Astrocyte of the hippocampus (primary cell): ENCODE measurements at places on chromosomes 16 and 17.
A peak's percentile ranks its signal among the peaks of the same experiment; 100 is the strongest.

DNA sequence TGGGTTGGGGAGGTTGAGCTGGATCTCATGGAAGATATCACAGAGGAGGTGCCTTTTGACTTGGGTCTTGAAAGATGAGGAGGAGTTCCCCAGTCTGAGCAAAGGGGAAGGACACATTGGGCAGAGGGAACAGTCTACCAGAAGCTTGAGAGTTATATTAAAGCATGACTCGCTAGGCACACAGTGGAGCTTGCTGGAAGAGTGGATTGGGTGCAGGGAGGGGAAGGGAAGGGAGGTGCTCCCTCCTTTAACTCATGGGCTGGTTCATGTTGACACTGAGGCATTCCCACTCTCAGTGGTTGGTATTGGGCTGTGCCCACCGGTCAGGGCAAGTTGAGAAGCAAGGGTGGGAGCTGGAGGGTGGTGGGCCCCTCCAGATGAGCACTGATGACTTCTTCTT, 5.9 kb downstream of the TMEM98 start:
- DNase-seq, result no peak

GRCh38 chr16:27106305-27106704, 39.6 kb downstream of the C16orf82 start:
- no peak for DNase-seq

DNA sequence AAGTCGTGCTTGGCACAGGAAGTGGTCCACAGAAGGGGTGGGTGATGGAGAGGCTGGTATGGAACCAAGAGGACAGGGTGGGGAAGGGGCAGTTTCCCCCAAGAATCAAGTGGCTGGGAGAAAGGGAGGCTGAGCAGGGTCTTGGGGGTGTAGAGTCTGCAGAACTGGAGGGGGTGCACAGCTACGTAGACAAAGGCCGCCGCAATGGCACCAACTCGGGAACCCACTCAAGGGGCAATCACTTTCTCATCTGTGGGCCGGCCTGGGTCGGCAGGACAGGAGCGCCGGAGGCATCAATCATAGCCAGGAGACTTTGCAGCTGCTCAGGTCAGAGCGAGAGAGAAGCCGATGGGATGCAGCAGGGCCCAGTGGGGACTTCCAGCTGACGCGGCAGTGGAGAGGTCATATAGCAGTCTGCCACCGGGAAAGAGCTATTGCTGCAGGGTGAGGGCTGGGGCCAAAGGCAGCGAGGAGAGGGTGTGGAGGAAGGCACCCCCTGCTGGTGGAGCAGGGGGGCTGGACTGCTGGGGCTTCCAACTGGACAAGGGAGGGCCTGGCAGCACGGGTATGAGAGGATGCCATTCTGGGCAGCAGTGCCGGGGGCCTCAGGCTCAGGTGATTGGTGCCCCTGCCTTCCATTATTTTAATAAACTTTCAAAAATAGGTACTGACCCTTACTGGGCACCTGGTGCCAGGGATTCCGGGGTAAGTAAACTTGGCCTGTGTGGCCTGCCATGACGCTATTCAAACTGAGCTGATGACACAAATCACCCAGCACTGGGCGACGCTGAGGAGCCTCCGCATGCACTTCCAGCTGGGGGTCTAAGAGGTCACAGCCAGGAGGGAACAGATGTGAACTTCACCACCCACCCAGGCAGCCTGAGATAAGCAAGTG, 52.5 kb upstream of the MTSS2 start:
- peak; percentile 75 for DNase-seq

DNA sequence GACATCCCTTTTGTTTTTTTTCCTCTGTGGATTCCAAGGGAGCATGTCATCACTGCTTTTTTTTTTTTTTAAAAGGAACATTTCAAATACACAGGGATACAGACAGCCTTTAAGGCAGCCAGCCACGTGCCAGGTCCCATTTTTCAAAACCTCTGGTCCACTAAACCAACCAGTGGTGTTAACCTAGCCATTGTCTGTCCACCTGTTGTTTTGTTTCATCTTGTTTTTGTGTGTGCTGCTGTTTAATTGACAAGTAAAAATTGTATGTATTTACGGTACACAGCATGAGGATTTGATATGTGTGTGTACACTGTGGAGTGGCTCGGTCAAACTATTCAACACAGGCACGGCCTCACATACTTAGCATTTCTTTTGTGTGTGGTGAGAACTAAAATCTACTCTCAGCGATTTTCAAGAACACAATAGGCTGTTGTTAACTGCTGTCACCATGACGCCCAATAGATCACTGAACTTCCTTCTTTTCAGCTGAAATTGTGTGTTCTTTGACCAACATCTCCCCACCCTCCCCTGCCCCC, 19.2 kb downstream of the TMEM114 start:
- peak; percentile 77 for DNase-seq

DNA sequence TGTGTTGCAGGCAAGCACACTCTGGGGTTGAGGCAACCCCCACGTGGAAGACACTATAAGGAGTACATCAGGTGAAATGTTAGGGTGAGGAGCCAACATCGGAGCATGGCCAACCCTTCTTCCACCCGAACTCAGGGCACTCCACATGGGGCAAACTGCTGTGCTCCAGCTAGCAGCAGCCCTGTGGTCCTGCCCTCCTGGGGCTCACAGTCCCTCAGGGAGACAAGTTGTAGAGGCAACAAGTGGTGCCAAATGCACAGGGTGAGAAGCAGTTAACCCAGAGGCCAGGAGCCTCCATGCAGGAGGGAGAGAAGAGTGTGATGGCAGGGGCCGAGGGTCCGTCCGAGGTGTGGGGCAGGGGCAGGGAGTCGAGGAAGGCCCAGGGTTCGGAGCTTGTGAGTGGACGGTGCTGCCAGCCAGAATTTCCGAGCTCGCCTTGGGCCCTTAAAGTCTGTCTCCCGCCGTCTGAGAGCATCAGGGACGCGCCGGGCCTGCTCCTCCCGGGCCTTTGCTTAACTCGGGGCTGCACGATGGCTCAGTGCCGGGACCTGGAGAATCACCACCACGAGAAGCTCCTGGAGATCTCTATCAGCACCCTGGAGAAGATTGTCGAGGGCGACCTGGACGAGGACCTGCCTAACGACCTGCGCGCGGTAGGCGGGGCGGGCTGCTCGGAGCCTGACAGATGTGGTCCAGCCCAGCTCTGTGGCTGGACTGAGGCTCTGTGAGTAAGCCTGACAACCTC, 32.3 kb downstream of the ATPAF2 start:
- DNase-seq, result no peak

DNA sequence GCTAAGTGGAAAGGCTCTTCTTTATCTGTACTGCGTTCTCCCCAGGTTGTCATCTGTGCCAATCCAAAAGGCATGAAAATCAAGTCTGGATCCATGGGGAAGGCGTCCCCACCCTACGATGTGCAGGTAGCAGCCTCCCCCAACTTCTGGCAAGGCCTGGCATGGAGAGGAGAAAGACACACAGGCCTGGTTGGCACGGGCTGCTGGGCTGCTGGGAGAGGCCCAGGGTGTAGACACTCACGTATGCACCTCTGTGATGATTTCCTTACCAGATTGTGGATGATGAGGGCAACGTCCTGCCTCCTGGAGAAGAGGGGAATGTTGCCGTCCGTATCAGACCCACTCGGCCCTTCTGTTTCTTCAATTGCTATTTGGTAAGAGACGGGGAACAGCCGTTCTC, 20.4 kb upstream of the ACSM2A start:
- no peak for DNase-seq

- DNase-seq, result no peak
Measured at GRCh38 chr17:4059656-4060055, 83.2 kb downstream of the ZZEF1 start.

- no peak for DNase-seq
Measured at GRCh38 chr17:44311562-44312181, 3.3 kb downstream of the RUNDC3A start.

GRCh38 chr17:17425005-17425404, 51.8 kb upstream of the MED9 start:
- DNase-seq, result no peak

DNA sequence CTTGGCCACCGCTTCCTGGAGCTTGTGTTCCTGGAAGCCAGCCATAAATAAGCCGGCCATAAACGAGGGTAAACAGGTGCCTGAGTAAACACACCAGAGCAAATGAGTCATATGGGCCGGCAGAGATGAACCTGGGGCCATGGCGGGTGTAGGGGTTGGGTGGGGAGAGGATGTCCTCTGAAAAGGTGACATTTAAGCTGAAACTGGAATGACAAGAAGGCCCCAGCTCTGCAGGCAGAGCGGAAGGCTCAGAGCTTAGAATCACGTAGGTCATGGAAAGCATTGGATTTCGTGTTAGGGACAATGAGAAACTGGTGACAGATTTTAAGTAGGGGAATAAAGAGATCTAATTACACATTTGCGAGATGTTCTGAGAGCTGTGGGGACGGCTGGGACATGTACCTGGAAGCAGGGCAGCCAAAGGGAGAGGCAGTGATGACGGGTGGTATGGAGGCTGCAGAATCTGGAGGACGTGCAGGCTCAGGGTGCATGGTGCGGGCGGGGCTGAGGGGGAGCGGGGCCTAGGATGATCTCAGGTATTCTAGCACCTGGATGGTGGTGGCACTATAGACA, 8.1 kb upstream of the DNASE1 start:
- peak; percentile 50 for DNase-seq

DNA sequence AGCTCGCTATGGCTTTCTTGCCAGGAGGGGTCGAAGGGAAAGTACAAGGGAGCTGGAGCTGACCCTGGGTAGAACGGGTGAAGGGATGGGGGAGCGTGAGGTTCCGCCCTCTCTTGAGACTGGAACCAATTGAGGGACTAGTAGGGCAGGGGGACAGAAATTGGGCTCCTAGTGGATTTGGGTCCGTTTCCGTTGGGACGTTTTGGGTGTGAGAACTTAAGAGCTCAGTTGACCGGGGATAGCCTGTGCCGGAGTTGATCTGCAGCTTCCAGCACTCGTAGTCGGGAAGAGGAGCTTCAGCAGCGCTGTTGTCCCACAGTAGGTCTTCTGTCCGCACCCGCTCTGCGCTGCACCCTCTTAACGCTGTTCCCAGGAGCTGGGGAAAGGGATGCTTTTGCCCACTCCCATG, 481 bp downstream of the CNTROB start:
- no peak for DNase-seq

DNA sequence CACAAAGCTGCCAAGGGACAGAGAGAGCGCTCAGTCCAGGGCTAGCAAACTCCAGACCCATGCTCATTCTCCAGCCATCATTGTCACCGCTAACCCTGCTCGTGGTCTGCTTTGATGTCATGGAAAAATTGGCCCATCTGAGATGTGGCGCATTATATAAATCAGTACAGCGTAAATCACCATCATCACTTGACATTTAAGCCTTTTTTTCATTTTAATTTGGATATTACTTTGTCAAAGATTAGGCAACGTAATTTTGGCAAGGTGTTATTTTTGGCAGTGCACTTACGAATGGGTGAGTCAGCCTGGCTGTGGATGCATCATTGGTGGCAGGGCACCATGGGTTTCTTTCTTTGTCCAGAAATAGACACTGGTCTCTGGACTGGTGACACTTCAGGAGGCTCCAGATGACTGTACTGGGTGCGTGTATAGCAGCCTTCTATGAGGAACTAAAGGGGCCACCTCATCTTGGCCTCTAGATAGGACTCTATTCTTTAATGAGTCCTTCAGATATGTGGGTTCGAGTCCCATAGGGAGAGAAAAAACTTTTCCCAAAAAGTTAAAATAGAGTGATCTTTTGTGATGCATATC, 166.3 kb downstream of the MSI2 start:
- DNase-seq, result peak; percentile 67

- DNase-seq, result peak; percentile 54
Measured at GRCh38 chr17:19338031-19338990, 24.2 kb downstream of the B9D1 start.

GRCh38 chr17:549177-550040, 165.2 kb downstream of the VPS53 start:
- DNase-seq, result peak; percentile 90

- DNase-seq, result no peak
Measured at GRCh38 chr17:66786107-66786506, 48.8 kb upstream of the CACNG5 start.

- no peak for DNase-seq
Measured at GRCh38 chr17:10394201-10394887, 21.5 kb upstream of the MYH13 start.

DNA sequence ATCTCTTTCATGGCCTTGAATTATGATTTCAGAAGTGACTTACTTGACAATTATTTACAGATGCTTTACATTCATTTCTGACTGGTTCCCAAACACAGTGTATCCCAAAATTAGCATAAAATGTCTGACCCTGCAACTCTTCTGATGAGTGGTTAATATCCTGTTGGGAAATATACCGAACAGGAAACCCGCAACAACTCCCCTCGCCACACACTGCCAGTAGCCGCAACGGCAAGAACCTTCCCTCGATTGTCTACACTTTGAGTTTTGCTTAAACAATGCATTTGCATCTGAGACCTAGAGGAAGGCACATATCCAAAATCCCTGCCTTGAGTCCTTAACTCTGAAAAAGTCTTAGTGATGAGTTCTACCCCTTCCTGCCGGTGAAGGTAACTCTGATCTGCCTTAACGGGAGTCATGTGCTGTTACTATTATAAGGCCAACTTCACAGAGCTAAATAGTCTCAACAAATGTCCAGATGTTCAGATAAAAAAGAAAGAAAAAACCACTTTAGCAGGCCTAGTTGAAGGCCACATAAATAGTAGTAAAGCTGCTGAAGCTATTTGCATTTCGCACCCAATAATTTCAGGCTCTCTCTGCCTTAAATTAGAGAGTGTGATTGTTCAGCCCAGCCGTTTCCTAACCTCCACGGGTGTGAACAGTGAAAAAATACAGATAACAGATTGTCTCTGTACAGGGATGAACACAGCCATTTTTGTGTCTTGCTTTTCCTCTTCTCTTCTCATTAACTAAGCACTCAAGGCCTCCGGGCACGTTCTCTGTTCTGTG, 321.1 kb downstream of the HS3ST3B1 start:
- no peak for DNase-seq

DNA sequence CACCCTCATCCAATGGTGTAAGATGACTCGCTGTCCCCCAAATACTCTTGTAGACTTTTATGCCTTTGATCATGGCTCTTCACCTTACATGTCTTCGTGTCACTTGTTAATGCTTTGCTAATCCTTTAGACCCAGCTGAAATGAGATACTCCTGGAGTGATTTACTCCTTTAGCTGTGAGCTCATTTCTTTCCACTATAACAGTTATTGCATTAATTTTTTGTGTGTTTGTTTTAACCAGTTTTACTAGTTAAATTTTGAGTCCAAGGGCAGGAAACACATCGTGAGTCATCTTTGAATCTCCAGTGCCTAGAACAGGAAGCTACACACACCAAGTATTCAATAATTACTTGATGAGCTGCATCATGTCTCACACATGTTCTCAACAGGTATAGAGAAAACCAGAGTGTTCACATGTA, 6.5 kb upstream of the CTCF start:
- no peak for DNase-seq

DNA sequence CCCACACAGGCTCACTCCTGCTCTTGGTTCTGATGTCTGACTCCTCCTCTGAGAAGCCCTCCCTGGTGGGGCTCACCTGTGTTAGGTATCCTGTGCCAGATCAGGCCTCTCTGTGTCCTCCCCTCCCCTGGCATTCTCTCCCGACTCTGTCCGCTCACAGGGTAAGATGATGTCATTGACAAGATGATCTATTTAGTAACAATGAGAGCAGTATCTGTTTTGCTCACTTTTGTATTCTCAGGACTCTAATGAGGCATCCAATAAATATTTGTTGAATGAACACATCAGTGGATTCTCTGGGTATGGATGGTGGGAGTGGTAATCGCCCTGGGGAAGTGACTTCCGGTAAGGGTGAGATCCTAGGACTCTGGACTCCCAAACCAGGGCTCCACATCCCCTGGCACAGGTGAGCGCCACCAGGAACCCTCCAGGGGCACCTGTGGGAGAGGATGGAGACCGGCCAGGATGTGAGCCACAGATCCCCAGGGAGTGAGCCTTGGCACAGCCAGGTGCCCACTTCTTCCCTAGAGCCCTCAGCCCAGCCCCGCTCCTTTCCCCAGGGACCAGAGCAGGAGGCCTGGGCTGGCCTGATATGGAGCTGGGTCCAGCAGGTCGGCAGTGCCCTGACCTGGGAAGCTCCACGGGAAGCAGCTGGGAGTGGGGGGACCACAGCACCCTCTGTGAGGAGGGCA, 5.4 kb upstream of the HAP1 start:
- peak; percentile 23 for DNase-seq
